Kidney epithelial cell (primary cell): ENCODE measurements at places on chromosomes 1 and 21.

DNA sequence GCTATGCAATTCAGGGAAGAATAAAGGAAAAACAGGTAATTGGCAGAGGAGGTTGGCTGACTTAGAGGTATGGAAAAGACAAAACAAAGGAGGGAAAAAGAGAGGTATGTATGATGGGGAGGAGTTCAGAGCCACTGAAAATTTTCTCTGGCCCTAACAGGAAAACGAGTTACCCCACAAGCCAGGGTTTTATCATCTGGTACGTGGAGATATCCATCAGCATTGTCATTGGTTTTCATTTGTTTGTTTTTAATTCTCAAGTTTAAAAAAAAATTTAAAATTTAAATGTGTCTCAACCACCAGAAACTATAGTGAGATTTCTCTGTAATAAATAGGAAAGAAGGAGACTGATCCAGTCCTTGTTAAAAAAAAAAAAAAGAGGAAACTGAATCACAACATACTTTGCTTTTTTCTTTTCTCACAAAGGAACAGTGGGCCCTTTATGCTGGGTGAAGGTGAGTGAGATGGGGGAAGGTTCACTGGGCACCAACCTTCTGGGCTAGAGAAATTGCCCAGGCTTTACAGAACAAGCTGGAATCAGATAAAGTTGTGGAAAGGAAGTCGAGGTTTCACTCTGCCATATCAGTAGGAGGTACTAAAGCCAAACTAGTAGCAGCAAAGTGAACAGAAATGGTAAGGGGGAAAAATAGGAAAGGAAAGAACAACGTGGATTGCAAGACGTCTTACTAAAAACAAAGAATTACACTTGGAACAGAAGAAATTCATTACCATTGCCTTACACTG is 2.7 kb downstream of the IFNAR2 start:
- DNase-seq, result no peak

DNA sequence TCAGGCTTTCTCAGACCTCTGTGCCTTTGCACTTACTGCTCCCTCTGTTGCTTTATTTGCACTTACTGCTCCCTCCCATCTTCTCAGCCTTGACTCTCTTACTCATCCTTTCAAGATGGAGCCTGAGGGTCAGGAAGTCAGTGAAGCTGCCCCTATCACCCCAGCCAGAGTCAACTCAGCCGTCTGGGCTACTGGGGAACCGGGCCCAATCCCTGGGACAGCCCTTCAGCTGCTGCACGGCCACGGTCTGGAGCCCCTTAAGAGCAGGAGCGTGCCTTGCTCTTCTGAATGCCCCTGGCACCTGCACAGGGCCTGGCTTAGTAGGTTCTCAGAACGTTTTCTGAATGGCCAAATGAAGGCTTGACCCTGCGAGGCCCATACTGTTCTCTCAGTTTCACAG is 244.4 kb downstream of the FOXD2 start:
- DNase-seq, result no peak

- no peak for DNase-seq
These were observed 66.1 kb upstream of the ATP1A1 start for GRCh38 chr1:116306840-116307442.

GRCh38 chr21:46065914-46066551 is 31.9 kb upstream of the COL6A2 start:
- DNase-seq, result no peak

DNA sequence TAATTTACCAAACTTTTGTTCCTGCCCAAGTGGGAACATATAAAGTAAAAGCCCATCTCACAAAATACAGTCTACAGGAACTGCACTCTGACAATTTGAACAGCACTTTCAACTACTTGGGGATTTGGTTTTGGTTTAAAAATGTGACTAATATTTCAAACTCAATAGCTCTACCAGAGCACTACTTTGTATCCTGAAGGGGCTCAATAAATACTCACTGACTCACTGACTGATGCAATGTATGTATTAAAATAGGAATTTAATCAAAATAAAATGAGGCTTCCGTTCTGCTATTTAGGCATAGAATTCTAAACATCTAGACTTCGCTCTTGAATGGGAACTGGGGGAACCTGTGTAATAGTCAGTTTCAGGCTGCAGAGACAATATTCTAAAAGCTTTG is 21.9 kb downstream of the EFCAB14 start:
- DNase-seq, result no peak
